ENCODE measurements at places on chromosomes 16 and 17.

DNA sequence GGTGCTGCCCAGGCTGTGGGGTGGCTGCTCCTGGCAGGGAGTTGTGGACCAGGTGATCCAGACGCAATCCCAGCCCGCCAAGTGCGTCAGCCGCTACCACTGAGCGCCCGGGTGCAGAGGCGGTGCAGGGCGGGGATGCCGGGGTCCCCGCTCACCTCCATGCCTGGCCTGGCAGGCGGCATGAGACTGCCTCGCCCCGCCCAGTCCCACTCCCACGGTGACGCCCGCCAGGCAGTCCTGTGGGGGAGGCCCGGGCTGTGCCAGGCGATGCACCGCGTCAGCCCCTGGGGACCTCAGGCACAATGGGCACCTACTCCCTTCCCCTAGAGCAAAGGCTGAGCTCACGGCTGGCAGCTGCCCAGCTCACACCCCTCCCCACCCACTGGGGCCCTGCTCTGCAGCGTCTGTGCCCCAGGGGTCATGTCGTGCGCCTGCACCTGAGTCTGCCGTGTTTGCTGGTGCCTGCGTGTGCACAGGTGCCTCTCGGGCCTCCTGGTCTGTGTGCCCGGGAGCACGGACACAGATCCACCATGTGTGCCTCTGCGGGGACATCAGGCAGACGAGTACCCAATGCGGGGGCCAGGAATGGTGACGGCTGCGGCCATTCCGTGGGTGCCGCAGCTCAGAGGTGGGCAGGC is 5.3 kb downstream of the RPUSD1 start:
- no peak for DNase-seq

DNA sequence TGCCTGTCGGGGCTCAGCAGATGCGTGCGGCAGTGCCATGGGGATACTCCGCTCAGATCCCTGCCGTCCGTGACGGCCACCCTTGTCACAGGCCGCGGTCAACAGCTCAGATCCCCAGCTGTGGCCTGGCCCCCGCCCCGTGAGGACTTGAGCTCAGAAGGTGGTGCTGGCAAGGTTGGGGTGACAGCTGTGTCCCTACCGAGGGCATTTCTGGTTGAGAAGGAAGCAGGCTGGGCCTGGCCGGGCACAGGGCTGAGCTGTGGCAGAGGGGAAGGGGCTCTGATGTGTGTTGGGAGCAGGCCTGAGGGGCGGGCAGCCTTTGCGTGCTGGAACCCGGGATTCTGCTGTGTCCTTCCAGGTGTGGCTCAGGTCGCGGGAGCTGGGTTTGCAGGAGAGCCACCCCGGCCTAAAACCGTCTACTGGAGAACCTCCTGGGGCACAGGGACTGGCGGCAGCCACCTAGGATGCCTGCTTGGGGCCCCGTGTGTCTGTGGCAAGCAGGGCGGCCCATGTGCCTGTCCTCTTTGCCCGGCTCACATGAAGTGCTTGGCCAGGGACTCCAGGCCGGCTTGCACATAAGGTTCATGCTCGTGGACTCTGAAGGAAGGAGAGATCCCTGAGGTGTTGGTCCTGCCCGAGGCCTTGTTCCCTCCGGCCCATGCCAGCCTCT is 5.1 kb downstream of the UBE2I start:
- DNase-seq: no peak

GRCh38 chr17:72697602-72698146 is 394.8 kb downstream of the SLC39A11 start:
- no peak for DNase-seq

DNA sequence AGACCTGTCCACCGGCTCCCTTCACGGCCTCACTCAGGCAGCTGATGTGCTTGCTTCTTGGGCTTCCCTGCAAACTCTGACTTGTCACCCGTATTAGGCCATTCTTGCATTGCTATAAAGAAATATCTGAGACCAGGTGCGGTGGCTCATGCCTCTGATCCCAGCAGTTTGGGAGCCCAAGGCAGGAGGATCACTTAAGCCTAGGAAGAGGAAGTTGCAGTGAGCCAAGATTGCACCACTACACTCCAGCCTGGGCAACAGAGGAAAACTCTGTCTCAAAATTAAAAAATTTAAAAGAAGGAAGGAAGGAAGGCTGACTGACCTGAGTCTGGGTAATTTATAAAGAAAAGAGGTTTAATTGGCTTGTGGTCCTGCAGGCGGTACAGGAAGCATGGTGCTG is 17.0 kb downstream of the SOST start:
- no peak for DNase-seq

DNA sequence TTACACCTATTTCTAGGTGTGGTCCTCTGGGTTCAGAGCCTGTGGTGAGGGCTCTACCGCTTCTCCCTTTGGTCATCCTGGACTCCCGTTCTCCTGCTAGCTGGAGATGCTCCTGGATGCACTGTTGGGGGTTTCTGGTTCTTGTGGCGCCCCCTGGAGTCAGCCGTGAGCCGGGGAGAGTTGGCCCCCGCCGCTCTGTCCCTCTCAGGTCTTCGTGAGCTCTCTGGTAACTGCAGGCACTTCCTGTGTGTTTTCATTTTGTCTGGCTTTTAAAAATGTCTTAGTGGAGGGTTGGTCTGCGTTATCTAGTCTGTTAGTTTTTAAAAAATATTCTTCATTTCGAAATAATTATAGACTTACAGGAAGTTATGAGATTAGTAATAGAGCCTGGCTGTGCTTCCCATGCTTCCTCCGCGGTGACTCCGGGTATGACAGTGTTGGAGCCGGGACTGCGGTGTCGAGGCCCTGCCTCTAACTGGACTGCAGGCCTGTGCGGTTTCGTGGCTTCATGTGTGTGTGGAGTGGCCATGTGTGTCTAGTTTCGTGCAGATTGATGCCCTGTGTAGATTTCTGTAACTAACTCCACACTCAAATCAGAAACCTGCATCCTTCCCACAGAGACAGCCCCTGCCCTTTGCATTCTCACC is 78.0 kb upstream of the ZNF750 start:
- no peak for DNase-seq

DNA sequence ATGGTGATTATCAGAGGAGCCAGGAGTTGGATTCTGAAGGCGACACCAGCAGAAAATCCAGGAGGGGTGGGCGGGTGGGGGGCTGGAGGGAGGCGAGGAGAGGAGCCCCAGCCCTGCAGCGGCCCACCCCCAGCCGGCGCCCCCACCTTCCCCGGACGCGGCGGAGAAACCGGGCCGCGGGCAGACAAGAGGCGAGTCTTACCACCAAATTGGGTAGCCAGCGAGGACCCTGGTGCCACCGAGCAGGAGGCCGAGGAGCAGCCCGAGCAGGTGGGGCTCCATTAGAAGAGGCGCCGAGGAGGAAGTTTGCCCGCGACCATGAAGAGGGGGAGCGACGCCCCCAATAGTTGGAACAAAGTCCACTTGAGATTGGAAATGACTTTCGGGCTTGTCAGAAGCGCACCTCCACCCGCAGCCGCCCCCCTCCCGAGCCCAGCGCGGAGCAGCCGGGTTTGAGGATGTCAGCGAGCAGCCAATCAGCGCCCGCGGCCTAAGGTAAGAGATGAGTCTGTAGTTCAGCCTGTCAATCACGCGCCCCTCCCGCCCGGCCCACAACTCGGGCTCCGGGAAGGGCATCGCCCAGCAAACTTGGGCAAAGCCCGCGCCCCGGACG is at the start of gene WNT3:
WNT3 (minus strand) TSS at position 377 of the 613 bp plus-strand sequence; CDS start at position 282, 95 bp downstream.
- DNase-seq: peak; percentile 67
